ENCODE measurements at places on chromosomes 16 and 17.

GRCh38 chr16:3295209-3295608, 10.0 kb downstream of the TIGD7 start:
- no peak for DNase-seq

DNA sequence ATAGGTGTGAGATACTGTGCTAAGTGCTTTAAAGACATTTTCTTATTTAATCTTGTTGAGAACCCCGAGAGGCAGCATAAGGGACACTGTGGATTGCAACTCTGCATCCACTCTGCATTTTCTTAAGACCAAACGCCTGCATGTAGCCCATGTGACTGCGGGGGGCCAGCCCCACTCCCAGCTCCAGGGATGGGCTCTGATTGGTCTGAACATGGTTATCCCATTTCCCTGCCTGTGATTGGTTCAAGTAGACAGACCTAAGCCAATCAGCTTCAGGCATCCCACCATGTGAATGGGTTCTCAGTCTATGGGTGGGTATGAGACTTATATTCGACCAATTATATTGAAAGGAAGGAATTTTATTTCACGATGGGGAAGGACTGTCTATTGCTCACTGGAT, 33.2 kb upstream of the USP7 start:
- DNase-seq = no peak

DNA sequence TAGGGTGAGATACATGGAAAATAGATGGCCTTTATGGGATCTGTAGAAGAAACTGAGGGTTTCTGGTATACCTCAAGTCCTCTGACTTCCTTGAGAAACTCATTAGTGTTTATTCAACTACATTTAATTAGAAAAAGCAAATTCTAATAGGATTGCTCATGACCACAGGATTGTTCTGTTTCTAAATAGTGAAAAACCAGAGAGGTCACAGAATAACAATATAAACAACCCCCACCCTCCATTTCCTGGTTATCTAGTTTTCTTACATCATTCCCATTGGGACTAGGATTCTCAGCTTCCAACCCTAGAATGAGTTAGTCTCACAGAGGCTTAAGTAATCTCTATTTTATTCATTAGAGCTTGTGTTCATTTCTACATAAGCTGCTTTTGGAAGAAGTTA, 30.0 kb downstream of the SF3B3 start:
- no peak for DNase-seq

- no peak for DNase-seq
Measured at GRCh38 chr16:9151074-9151473, 59.6 kb downstream of the HAPSTR1 start.

DNA sequence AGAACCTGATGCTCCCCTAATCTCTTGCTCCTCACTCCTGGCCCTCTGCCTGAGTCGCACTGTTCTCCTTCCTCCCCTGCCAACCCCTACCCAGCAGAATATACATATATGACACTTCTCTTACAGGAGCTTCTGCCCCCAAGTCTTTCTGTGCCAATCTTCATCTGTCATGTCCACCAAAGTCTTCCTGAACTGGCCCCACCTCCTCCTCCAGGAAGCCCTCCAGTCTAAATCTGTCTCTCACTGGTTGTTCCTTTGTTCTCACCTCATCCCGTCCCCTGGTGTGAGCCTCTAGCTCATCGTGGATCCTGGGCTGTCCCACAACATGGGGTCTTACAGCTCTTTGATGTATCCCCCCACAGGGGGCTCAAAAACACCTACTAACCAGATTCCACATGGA, 8.3 kb downstream of the CRHR1 start:
- no peak for DNase-seq

DNA sequence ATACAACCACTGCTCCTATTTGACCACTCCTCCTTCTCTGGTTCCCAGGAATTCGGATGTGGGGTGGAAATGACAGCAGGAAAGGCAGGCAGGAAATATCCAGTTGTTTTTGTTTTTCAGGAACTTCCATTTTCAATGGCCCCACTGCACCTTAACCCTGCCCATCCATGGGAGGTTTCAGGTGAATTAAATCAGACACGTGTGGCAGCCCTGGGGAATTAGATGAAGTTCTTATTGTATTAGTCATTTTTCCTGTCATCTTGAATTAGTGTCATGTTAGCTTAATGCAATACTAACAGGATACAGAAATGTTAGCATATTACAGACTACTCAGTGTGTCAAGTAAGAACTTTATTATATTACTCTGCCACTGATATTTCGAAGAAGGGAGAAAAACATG, 146.4 kb downstream of the CHD9NB start:
- no peak for DNase-seq

- DNase-seq = no peak
Measured at GRCh38 chr16:66720766-66721165, 24.2 kb upstream of the CMTM4 start.

GRCh38 chr16:392450-393030, 4.5 kb upstream of the NME4 start:
- no peak for DNase-seq

DNA sequence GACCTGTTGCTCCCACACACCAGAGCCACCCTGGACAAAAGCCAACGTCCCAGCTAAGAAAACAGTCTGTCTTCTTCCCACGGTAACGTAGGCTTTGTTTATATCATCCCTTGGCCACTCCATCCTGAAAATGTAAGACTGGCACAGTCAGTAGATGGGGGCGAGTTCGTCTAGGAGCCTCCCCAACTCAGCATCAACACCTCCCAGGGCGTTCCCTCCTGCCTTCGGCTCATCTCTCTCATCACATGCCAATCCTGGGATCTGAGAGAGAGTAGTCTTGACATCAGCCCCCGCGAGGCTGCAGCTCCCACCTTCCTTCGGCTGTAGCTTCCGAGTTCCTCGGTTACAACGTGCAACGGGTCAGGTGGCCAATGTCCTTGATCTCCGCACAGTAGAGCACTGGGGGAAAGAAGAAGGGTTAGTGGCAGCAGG, 894 bp downstream of the RNF227 start:
- DNase-seq = no peak

- no peak for DNase-seq
Measured at GRCh38 chr16:63187638-63188037, 1151.4 kb upstream of the CDH8 start.

DNA sequence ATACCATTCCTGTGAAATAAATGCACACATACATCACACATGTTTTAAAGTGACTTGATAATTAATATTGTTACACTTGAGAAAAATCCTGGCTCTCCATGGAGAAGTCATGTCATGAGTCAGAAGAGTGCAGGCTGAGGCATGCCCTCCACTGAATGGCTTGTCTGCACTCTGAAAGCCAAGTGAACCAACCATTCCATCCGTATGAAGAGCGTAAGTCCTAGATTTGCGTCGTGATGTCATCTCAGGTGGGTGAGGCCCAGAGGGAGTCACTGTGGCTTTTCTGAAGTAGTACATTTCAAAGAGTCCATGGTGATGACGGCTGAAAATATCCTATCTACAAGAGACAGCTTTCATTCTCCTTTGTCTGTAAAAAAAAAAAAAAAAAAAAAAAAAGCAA, 83.5 kb upstream of the IRX5 start:
- no peak for DNase-seq

DNA sequence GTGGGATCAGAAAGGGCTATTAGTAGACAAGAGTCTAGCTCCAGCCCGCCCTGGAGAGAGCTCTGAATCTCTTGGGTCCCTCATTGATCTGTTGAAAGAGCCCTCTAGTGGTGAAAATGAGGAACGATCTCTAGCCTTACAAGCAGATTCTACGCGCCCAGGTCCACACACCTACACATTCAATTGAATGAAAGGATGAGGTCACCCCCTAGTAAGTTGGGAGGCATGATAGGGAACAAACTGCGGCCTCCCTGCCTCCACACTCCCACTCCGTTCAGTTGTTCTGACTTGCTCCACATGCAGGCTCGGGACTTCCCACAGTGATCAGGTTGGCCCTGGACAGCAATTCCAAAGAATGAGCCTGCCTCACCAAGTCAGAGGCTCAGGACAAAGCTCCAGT, 2.9 kb upstream of the CACNG3 start:
- peak; percentile 50 for DNase-seq

DNA sequence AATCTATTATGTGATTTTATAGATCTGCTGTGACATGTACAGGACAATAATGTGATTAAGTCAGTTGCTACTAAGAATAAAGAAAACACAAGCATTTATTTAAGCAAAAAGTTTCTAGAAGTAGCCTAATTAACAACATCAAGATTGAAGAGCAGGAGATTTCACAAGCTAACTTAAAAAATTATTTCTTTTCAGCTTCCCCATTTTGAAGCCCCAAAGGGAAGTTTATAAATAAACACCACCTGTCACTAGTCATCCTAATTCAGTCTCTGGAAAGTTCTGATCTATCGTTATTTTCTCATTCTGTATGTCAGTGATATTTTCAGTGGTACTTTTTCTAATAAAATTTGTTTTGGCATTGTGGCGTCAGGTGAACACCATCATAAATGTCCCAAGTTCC, 8.3 kb downstream of the CAPNS2 start:
- DNase-seq = no peak

GRCh38 chr17:33967608-33968349, 287.3 kb upstream of the CCL2 start:
- DNase-seq = no peak

GRCh38 chr16:89444728-89445127, 45.6 kb downstream of the ANKRD11 start:
- no peak for DNase-seq

DNA sequence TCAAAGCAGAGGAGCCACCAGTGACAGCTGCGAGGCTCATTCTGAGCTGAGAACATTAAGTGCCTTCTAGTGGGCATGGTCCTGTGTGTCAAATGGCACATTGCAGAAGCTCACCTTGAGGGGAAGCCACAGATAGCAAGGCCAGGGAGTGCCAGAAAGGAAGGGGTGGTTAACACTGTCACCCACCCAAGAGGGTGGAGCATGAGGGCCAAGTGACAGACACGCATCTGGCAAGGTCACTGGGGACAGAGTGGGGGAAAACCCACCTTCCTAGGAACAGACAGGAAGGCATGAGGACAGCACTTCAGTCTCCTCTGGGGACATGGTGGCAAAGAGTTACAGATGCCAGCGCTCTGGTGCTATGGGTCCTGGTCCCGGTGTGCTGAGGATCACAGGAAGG, 22.1 kb downstream of the NUBP1 start:
- peak; percentile 31 for DNase-seq

GRCh38 chr16:68355447-68356248, 44.8 kb downstream of the PRMT7 start:
- DNase-seq = no peak

- DNase-seq = no peak
Measured at GRCh38 chr16:4987580-4988374, 29.6 kb downstream of the SEC14L5 start.

DNA sequence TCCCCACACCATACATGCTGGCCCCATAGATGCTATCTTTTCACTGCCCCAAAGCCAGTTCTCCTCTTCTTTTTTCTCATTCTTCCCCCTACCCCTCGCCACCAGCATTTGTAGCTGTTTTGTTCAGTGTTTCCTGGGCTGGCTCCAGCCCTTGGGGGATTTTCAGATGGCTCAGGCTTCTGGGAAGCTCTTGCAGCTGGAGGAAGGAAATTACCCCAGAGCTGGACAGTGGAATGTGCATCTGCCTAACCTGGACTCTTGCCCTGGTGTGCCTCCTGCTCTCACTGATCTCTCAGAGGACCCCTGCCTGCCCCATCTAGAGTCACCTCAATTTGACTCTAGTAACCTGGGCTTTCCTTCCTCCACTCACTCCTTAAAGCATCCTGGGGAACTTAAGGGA, 82.8 kb downstream of the MYH13 start:
- no peak for DNase-seq

DNA sequence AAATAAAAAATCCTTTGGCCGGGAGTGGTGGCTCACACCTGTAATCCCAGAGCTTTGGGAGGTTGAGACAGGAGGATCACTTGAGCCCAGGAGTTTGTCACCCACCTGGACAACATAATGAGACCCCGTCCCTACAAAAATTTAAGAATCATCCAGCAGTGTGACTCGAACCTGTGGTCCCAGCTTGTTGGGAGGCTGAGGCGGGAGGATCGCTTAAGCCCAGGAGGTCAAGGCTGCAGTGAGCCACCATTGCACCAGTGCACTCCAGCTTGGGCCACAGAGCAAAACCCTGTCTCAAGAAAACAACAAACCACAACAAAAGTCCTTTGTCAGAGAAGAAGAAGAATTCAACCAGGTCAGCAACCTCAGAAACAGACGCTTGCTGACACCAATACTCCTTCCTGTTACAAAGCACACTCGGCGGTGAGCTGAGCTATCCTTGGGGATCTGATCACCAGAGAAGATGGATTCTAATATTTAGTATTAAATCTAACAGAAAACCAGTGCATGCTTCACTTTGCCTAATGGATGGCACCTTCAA, 12.9 kb upstream of the PVALEF start:
- no peak for DNase-seq

- DNase-seq = no peak
Measured at GRCh38 chr17:51677875-51678274, 417.5 kb downstream of the UTP18 start.

DNA sequence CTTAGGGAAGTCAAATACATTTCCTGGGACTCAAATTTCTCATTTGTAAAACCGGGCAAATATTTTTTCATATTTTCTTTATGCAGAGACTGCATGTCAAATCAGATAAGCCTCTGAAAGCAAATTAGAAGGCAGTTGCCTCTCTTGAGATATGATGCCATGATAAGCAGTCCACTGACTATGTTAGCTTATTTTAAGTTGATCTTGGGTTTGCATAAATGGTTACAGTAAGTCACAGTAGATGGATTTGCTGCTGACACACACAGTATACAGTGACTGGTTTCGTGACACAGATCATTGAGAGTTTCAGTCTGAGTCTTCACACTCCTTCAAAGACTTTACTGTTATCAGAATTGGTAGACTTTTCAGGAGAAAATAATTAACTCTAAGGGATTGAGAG, 927.6 kb upstream of the CDH8 start:
- DNase-seq = no peak

GRCh38 chr16:13063457-13063856, 162.1 kb downstream of the SHISA9 start:
- DNase-seq = no peak

GRCh38 chr16:12097523-12098428, 121.2 kb downstream of the SNX29 start:
- no peak for DNase-seq

DNA sequence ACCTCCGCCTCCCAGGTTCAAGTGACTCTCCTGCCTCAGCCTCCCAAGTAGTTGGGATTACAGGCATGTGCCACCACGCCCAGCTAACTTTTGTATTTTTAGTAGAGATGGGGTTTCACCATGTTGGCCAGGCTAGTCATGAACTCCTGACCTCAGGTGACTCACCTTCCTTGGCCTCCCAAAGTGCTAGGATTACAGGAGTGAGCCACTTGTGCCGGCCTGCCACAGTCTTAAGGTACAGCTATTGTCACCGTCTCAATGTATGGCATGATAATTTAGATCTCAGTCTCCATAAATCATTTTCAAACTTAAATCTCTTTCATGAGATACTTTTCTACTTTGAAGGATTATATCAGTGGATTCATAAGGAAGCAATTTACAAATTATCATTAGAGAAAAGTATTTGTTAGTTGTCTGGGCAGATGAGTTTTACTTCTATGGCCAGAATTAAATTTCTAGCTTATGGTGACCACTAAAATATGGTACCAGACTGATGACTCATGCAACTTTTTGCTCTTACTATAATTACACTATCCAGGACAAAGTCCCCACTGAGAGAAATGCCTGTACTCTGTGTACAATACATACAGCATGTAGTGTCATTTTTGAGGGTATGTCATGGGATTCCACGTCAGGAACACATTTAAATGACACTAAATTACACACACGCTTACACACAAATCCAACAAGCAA, 1230.3 kb upstream of the GOT2 start:
- no peak for DNase-seq

GRCh38 chr17:9313346-9313745, 262.3 kb downstream of the STX8 start:
- no peak for DNase-seq
